Activated naive CD4-positive, alpha-beta T cell treated with anti-CD3 and anti-CD28 coated beads for 36 hours (primary cell): ENCODE measurements at places on chromosomes 5 and 9. TPM values are rescaled to one million over a fixed set of nuclear protein-coding genes. Genes with fewer than 3 reads are reported as not detected.
A peak's percentile ranks its signal among the peaks of the same experiment; 100 is the strongest.

- DNase-seq: no peak
Measured at GRCh38 chr9:72743836-72744235, 209.0 kb downstream of the ALDH1A1 start.

DNA sequence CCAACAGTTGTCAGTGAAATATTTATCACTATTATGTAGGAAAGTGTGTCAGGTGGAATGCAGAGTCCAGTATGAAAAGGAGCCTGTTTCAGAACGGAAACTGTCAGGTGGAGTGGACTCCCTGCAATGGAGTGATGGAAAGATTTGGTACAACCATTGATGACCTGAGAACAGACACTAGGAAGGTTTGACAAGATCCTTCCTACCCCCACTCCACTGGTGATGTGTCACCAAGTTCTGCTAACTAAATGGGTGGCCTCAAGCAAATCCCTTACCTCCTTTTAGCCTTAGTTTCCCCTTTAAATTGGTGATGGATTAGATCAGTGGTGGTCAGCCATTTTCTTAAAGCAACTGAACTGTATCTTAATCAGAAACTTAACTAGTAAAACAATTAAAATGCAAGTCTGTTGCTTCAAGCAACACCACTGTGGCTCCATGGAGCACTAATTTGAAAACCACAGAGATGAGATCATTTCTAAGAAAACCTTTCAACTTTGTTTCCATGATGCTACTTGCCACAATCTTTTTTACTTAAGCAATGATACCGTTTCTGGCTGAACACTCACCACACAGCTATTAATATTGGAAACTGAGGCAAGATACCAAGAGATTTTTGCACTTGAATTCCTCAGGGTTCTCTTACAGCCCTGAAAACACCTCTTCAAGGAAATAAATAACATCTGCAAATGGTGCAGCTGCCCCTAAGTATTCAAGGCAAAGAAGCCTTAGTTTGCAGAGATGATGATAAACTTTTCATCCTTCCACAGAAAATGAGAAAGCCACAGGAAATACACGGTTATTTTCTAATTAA is 140.6 kb downstream of the ERCC6L2 start:
- peak; percentile 62 for DNase-seq

DNA sequence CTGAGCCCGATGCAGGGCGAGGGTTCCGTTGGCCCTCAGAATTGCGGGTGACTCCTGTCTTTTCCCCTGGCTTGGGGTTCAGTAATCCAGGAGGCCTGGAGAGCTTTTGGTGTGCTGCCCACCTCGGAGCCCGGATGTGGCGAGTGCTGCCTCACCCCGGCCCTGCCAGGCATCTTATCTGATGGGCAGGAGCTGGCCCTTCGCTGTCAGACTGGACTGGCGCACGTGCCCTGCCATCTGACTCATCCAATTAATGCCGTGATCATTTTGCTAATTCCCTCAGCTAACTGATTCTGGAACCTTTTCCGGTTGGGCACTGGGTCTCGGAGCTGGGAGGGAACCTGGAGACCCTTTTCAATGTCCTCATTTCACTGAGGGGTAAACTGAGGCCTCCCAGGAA is 34.6 kb downstream of the RXRA start:
- no peak for DNase-seq

- DNase-seq: no peak
Measured at GRCh38 chr9:8734760-8735159, 935.2 kb upstream of the DMAC1 start.

DNA sequence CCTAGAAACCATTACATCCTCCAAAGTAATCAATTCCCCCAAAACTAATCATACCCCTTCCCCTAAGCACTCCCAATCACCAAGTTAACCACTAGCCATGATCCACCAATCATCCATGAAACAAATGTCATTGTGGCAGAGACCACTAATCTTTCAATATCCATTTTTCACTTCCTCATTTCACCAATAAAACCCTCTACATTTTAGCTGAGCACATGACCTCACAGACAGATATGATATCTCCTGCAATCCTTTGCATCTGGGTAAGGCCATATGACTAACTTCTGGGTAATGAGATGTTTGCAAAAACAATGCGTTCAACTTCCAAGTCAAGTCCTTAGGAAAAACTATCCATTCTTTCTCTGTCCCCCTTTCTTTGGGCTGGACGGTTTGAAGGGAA is 20.7 kb downstream of the OR2S2 start:
- DNase-seq: no peak

- DNase-seq: no peak
Measured at GRCh38 chr5:14756478-14756877, 92.0 kb downstream of the OTULIN start.

GRCh38 chr5:169636477-169637084 is 494 bp upstream of the DOCK2 start:
- DNase-seq: no peak

- no peak for DNase-seq
Measured at GRCh38 chr5:150166650-150167511, at the start of gene CDX1. Gene CDX1, plus strand, starts transcription at chr5:150166778. Its CDS starts 99 bp downstream, at chr5:150166877.

DNA sequence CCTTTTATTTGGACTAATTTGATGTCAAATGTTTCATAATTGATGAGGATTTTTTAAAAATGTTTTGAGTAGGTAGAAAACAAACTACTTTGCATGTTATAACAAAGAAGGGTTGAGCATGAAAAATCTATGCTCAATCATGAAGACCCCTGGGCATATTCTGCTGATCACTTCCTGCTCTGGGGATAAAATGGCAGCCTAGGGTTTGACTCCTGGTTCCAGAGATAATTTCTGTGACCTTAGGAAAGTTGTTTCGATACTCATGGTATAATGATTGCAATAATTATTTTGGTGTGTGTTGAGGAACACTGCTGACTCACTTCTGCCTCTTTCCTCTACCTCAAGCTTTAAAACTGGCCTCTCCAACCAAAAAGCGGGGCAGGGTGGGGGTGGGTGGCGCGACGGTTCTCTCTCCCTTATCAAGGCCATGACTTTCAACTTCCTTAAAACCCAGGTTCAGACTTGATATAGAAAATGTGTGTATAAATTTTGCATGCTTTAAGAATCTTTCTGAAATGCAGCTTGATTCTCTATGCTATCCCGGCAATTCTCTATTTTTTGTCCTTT is 6.0 kb upstream of the PIP5K1B start:
- DNase-seq: no peak

DNA sequence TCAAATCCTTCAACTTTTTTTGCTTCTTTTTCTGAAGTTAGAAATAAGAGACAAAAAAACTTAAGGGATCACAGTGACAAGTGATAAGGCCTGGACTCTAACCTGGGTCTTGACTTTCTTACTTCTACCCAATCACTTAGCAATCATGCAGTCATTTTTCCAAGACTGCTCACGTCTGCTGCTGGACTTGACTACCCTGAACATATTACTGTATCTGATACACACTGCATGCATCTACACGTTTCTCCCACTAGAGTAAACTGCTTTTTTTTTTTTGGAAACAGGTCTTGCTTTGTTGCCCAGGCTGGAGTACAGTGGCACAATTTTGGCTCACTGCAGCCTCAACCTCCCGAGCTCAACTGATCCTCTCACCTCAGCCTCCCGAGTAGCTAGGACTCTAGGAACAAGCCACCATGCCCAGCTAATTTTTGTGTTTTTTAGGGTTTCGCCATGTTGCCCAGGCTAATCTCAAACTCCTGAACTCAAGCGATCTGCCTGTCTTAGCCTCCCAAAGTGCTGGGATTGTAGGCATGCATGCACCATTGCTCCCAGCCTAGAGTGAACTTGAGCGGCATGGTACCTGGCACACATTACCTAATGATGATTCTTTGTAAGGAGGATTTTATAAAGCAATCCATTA is 7.4 kb downstream of the PLIN2 start:
- no peak for DNase-seq

DNA sequence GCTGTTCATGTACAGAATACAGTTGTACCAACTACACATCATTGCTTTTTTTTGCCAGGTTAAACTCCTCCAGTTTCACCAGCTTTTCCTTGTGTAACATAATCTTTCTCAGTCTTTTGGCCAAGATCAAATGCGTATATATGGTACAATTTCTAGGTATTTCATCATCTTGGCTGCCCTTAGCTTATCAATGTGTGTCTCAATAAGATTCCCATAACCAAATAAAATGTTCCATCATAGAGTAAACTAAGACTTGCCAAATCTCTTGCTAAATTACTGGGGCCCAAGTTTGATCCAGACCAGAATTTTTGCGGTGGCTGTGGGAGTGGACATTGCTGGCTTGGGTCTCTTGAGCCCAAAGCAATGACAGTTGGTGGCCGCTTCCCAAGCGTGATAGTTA is 24.3 kb upstream of the ERBIN start:
- DNase-seq: no peak

- peak; percentile 46 for DNase-seq
Measured at GRCh38 chr9:137295238-137295811, 6.7 kb downstream of the NRARP start.

TDRD7 gene
- 7.4 TPM for total RNA-seq

TMOD1 gene
- 1.2 TPM for total RNA-seq
